ENCODE measurements at places on chromosomes 2 and 18.

DNA sequence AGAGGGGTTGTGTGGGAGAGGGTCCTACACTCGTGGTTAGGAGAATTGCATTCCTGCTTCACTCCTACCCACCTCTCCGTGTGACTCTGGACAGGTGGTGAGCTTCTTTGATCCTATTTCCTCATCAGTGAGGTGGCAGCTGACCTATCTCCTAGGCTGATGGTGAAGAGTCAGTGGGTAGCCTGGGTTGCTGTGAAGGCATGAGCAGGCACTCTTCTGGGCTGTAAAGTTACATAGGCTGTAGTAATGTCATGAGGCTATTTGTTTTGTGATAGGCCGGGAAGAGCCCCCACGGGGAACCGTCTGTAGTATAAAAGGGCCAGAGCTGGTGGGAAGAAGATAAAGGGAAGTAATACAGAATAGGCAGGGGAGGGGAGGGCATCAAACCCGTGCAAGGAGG is 83.8 kb downstream of the TMEM247 start:
- no peak for DNase-seq

GRCh38 chr18:24466771-24467170 is 6.3 kb downstream of the HRH4 start:
- no peak for DNase-seq

DNA sequence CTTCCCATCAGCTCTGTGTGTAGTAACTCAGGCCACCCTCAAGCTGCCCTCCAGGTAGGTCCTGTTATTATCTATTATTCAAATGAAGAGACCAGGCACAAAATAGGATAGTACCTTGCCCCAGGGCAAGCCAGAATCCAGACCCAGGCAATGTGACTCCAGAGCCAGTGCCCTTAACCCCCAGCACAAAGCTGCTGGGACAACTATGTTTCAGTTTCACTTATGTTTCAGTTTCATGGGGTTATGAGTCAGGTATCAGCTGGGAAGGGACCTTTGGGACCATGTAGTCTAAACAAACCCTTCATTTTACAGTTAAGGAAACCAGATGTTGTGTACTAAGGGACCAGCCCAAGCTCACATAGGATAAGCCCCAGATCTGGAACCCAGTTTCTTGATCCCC is 10.0 kb downstream of the HK2 start:
- peak; percentile 24 for DNase-seq

DNA sequence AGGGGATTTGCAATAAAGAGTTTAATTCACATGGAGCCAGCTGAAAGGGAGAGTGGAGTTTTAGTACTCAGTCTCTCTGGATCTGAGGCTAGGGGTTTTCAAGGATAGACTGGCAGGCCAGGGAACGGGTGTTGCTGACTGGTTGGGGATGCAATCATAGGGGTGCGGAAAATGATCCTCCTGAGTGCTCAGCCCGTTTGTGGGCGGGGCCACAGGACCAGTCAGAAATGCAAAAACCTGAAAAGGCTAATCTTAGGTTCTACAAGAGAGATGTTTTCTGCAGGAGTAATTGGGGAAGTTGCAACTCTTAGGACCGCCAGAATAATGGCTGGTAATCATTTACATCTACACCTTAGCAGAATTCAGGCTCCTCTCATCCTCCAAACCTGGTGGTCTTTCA is 2.5 kb downstream of the NFU1 start:
- no peak for DNase-seq

- no peak for DNase-seq
These were observed 75.4 kb upstream of the ST6GAL2 start for GRCh38 chr2:106961328-106961727.

DNA sequence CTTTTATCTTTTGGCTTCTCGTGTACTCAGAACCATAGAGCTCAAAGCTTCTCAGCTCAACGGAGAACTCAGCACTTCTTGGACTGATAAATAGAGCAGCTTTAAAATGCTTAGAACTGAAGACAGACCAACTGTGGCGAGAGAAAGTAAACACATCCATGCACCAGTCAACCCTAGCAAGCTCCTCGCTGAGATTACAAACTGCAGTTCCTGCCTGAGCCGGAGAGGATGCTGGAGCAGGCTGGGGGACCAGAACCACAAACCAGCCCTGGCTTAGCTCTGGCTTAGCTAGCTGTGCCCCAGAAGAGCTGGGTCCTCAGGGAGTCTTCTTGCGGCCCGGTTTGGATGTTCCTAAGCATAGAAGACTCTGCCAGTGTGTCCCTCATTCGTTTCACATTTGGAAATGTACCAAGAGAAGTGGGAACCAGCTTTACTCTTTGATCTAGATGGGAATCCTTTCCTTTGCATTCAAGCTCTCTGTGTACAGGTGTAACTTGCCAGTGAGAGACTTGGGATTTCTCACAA is 5.6 kb downstream of the PAX8 start:
- DNase-seq: peak; percentile 29

DNA sequence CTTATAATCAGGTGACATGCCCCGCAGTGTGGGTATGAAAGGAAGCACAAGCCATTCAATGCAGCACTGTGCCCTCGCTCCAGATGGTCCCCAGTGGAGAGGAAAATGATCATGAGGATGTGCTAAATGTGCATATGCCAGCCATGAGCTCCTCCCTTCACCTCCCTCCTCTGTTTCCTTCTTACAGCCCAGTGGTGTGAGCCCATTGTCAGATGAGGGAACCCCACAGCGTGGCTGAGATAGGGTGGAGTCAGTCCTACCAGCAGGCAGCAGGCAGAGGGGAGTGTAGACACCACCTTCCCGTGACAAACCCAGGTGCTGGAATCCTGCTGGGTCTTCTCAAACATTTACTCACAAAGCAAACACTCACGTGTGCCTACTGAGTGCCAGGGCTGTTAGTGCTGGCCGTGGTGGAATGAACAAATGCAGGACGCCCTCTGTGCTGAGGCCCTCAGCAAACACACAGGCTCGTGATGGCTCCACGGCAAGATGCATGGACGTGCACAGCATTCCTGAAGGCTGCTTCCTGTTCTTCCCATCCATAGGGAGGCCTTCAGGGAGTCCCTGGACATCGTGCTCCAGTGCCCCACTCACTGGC is 181.7 kb upstream of the TPO start:
- no peak for DNase-seq

DNA sequence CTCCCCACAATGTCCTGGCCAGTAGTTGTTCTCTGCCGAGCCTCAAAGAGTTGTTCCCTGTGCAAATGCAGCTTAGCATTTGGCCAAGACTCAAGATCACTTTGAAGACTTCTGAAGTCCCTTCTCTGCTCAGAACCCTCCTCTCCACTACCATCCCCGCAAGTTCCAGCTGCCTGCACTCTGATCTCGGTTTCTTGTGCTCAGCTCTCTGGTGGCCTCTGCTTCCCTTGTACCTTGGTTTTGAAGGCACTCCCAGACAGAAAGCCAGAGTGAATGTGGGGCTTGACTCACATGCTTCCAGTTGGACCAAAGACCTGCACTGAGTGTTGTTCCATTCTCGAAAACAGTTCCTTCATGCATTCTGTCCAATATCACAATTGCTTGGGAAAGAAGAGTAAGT is 28.6 kb downstream of the CRACDL start:
- no peak for DNase-seq

- no peak for DNase-seq
These were observed 1.6 kb downstream of the PDCD1 start for GRCh38 chr2:241857041-241857541.

GRCh38 chr2:148876595-148877402 is 1.8 kb downstream of the KIF5C start:
- peak; percentile 43 for DNase-seq

GRCh38 chr2:236016496-236016895 is 151.7 kb downstream of the GBX2 start:
- no peak for DNase-seq

GRCh38 chr2:83160571-83160970 is 1298.5 kb downstream of the SUCLG1 start:
- no peak for DNase-seq

DNA sequence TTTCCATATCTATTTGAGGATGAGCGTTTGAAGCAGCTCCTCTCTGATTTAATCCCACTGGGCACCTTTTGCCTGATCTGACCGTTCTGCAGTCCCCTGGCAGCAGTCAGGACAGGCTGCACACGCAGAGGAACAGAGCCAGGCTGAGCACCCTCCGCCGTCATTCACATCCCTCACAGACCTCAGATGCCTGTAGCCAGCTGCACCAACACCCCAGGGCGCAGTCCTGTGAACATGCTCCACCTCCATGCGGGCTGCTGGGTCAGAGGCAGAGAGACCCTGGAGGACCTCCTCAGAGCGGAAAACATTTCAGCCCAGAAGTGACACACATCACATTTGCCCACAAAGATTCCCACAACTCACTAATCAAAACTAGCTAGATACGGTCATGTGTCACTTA is 146.1 kb downstream of the SEPTIN10 start:
- no peak for DNase-seq

GRCh38 chr18:77161961-77162360 is 29.4 kb upstream of the MBP start:
- DNase-seq: no peak

- DNase-seq: no peak
These were observed 50.3 kb downstream of the RABL2A start for GRCh38 chr2:113677330-113677729.

DNA sequence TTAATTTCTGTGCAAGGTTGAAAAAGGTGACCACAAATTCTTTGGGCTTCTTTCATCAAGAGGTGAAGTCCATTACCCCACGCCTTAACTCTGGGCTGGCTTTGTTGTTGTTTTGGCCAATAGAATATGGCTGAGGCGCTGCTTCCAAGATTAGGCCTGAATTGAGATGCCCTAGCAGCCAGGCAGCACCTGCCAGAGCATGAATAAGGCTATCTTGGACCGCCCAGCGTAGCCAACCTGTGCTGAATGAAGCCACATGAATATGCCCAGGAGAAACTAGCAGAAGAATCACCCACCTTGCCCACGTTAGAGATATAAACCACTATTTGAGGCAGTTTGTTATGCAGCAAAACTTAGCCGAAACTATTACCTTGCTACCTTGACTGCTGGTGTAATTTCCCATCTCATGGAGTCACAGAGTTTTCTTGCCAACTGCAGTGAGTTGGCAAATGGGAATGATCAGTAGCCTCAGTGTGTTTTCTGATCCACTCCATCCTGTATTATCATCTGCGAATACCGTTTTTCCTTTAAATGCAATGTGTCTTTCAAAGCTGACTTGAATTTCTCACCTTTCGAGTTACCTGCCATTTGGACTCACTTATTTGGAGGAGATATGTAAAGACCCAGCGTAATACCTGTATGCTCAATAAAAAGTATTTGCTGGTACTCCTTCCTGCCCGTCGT is 679 bp downstream of the TSGA10 start:
- DNase-seq: no peak

DNA sequence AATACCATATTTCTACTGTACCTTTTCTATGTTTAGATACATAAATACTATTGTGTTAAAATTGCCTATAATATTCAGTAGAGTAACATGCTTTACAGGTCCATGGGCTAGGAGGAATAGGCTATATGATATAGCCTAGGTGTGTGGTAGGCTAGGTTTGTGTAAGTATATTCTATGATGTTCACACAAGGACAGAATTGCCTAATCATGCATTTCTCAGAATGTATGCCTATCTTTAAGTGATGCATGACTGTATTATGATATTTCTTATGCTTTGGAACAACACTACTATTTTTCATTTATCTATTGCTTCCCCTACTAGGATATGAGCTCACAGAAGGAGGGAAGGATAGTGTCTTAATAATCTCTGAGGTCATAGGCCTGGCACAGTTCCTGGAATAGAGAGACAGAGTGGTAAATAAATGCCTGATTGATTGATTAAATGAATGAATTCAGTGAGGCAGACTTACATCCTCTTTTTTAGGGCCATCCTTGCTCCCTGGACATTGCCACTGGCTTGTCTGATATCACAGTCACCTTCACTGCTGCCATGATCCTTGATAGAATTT is 121.0 kb downstream of the MYO3B start:
- DNase-seq: no peak

DNA sequence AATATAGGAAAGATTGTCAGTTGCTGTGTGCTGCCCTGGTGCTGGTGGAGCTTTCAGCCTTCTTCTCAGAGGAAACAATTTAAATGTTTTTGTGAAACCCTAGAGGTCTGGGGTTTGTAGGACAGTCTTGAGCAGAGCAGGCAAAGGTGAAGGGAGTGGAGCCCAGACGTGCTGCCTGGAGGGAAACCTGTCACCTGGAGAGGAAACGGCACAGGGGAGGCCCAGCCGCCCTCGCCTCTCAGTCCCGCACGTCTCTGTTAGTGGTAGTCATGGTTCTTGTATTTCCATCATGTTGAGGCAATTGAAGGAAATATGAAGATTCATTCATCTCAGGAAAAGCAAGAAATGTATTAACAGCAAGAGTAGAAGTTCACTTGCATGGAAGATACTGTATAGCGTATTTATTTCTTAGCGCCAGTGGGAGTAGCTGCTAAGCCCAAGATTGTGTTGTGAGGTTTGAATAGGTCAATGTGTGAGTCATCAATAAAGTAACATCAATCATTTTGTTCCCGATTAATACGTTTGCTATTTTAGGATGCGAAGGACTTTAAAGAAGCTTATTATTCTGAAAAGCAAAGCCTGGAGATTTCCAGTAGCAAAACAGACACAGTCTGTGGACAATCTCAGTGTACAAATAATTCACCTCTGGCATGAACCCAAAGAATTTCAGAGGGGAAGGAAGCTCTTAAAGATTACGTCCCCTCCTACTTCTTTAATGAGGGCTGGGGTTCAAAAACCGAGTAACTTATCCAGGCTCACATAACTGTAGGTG is 70.4 kb downstream of the LRRFIP1 start:
- DNase-seq: no peak

- DNase-seq: no peak
These were observed 64.8 kb downstream of the TNS1 start for GRCh38 chr2:217938036-217938435.

- DNase-seq: no peak
These were observed 70.7 kb downstream of the MYOM1 start for GRCh38 chr18:3148930-3149535.

DNA sequence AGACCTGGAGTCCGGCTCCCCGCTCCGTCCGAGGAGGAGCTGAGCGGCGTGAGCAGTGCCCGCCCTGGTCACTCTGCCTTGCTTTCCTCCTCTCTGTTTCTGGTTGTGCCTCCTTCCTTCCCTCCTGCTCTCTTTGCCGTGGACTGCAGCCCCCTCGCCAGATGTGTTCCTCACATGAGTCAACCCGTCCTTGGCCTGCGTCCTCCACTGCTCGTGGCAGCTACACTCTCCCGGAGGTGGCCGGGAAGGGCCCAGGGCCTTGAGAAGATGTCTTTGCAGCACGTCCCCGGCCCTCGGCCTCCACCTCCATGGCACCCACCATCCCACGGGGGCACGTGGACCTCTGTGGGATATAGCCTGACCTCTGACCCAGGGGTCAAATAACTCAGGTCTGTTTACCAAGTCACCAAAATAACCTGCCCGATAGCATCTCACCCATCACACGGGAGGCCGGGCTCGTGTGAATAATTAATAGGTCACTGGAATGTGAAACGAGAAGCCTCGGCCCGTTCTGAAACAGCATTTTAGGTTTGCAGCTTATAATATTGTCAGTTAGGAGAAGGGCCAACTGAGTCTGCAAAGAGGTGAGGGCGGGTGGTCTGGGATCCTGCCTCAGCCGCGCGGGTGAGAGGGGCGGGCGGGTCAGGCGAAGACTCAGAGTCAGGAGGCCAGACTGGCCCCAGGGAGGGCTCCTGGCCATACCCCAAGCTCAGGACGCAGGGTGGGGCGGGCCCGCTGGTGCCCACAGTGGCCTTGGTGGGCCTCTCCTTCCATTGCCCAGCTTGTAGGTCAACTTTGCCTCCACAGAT is 42.6 kb downstream of the NFATC1 start:
- DNase-seq: no peak
